Stimulated activated CD4-positive, alpha-beta T cell treated with anti-CD3 and anti-CD28 coated beads, Interleukin-12 subunit alpha, Interleukin-12 subunit beta, amount 100 ng/mL, for 48 hours (primary cell): ENCODE measurements at places on chromosomes 13 and 19.

DNA sequence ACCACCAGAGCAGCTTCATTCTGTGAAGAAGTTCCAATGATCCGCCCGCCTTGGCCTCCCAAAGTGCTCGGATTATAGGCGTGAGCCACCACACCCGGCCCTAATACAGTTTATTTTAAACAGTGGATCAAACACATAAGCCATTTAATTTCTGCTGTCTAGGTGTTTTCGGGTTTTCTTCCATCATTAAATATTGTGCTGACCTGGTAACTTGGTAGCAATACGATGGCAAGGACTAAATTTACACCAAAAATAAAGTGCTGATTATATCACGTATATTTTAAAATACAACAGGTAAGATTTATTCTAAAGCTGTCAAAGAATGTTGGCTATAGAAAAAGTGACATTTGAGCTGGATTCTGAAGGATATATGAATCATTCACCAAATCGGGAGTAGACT is 1.3 kb downstream of the MED4 start:
- no peak for DNase-seq

- no peak for DNase-seq
These were observed 40.0 kb upstream of the F7 start for GRCh38 chr13:113065406-113066141.

DNA sequence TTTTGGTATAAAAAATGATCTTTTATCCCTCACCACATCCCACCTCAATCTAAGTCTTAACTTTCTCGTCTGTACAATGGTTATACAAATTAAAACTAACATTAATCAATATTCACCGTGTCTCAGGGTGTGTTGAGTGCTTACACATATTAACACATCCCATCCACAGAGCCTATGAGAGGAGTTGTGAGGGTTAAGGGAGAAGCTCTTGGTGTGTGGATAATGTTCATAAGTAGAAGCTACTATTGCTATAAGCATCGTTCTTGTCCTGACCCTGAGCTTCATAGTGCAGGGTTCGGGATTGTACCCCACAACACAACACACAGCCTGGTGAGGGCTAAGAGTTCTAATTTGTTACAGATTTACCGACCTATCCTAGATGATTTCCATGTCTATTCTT is 2.5 kb downstream of the FPR3 start:
- DNase-seq, result no peak

GRCh38 chr13:39397226-39397895 is 205.6 kb downstream of the LHFPL6 start:
- DNase-seq, result no peak

DNA sequence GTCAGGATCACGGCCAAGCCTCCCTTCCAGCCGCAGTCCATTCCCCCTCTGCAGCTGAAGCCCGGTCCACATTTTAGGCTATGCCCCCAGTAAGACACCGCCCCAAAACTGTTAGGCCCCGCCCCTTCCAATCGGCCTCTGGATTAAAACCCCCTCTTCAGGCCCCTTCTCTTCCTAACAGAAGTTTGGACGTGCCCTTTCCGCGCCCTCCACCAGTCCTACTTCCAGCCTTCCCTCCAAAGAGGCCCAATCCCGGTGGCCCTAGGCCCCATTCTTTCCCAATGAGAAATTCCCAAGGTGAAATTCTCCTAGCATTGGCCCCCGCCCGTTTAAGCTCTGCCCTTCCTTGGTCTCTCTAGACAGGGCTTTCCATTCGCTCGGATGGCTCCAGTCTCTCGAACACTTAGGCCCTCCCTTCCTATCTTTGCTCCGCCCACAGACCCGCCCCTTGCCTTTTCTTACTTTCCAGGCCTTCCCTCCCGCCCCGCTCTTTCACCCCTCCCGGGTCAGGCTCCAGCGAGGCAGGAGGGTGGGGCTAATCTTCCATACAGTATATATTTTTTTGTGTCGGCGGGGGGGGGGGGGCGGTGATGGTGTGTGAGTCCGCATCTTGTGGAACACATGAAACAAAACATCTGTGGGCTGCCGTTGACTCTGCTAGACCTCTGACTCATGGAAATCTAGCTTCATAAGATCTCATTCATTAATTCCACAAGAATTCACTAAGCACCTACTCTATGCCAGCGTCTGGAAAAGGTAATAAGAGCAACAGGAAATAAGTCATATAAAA is 13.6 kb downstream of the LTBP4 start:
- peak; percentile 97 for DNase-seq

DNA sequence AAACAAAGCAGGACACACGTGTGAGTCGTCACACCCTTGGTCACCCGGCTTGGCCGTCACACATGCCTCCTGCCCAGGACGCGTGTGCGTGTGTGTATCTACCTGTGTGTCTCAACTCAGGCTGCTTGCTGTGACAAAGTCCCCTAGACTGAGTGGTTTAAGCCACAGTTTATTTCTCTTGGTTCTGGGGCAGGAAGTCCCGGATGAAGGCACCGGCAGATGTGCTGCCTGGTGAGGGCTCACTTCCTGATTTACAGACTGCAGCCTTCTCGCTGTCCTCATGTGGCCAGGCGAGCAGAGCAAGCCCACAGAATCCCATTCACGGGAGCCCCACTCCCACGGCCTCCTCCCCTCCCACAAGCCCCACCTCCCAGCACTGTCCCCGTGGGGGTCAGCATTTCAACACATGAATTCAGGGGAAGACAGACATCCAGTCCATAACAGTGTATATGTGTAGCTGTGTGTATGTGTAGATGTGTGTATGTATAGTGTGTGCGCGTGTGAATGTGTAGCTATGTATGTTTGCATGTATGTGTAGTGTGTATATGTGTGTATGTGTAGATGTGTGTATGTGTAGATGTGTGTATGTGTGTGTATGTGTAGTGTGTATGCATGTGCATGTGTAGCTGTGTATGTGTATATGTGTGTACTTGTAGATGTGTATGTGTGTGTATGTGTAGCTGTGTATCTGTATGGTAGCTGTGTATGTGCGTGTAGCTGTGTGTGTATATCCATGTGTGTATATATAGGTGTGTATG is 51.5 kb downstream of the MCF2L start:
- no peak for DNase-seq

- no peak for DNase-seq
These were observed 13.7 kb downstream of the AXL start for GRCh38 chr19:41232686-41233085.

GRCh38 chr13:73598020-73598712 is 536.0 kb downstream of the KLF12 start:
- no peak for DNase-seq

DNA sequence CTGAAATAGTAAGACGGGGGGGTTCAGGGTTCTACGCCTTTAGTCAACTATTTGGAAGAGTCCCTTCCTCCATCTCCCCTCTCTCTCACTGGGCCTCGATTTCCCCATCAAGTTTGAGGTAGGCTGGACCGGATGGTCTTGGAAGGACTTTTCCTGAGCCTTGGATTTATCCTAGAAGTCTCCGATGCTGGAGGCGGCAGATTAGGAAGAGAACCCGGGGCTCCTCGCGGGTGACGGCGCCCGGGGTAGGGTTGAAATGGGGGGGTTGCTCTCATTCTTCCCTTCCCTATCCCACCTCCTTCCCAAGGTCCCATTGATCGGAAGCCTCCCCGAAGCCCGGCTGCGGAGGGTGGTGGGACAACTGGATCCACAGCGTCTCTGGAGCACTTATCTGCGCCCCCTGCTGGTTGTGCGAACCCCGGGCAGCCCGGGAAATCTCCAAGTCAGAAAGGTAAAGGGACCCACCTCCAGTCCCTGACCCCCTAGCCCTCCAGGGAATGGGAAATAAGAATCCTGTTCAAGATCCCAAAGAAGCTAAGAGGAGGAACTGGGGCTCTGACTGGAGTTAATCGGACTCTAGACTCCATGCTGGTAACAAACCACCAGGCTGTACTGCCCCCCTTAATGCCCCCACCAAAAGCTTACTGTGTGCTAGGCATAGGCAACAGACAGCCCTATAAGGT is 781 bp downstream of the QPCTL start:
- DNase-seq, result peak; percentile 81

- no peak for DNase-seq
These were observed 174.0 kb downstream of the DCT start for GRCh38 chr13:94305463-94305862.

DNA sequence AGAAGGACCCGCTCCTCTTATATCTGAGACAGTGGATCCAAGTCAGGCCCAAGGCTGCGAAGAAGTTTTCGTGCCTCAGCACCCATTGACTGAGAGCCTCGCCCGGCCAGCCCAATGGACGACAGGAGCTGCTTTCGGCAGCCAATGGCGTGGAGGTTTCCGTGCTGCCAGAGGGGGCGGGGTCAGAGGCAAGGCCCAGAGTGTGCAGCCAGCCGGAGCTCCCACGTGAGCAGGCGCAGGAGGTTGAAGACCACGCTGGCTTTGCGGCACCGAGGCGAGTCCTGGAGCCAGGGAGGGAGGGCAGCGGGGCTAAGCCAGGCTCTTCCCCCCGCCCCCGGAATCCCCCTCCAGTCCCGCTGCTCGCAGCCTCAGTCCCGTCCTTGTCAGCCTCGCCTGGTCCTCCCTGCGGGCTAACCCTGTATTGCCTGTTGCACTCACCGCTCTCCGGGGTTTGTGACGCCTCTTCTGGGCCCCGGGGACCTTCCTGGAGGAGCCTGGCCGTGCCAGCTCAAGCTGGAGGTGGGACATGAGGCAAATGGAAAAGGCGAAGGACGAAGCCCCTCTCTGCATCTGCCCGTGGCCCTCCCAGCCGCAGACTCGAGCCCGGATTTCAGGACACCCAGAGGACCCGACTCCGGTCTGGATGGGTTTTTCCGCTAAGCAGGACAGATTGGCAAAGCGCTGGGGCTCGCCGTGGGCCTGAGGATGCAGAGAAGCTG is 1.5 kb downstream of the IFNL4 start:
- DNase-seq, result no peak

DNA sequence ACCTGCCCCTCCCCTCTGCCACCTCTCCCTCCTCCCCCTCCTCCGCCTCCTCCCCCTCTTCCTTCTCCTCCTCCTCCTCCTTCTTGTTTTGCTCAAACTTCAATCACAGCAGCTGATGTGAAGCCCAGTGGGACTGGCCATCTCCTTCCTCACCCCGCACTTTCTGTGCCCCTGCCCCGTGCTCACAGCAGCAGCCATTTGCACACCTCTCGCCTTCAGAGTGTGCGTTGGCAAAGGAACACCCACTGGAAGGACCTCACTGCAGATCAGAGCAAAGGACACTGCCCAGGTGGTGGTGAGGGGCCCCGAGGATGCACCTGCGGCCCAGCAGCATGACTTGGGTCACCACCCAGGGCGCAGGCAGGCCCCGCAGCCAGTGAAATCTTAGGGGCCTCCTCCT is 98.8 kb downstream of the SOX1 start:
- no peak for DNase-seq

DNA sequence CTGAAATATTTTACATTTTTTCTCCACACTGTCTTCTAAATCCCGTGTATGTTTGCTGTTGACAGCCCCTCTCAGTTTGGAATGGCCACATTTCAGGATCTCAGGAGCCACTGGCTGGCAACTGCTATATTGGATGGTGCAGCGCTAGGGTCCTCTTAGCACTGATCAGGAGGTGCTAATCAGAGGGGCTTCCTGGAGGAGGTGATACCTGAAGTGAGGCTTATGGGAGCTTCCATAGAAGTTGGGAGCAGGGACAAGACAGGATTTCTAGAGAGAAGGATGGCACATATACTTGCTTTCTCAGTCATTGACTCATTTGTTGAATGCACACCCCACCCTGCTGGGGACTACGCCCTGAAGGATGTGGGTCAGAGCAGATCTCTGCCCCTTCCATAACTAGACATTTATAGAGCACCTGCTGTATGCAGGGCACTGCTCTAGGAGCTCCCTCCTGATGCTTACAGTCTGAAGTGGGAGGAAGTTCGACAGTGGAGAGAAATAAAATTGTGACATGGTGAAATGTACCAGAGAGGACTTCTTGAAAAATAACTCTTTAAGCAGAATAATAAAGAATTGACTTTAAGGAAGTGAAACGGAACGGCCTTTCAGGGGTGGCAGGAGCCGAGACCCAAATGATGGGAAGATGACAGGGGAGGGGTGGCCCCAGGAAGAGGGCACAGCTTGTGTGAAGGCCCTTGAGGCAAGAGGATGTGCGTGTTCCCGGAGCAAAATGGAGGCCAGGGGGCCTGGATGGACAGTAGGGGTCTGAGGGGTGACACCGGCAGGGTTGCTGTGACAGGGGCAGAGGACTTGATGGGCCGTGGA is 13.1 kb downstream of the AP2A1 start:
- DNase-seq, result no peak

DNA sequence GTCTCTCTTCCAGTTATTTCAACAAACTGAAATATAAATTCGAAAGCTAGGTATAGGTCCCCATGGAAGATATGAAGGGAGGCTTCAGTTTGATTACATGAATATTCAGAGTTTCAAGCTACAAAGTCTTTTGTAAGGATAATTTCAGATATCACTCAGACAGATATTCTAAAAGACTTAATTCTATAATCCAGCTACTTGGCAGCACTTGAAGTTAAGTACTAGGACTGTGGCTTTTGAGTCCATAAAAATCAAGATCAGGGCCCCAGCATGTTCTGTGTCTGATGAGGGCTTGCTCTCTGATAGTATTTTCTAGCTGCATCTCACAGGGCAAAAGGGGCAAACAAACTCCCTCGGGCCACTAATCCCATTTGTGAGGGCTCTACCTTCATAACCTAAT is 160.6 kb upstream of the IRS2 start:
- DNase-seq, result no peak

GRCh38 chr13:113562844-113563243 is 21.7 kb upstream of the TFDP1 start:
- DNase-seq, result no peak

DNA sequence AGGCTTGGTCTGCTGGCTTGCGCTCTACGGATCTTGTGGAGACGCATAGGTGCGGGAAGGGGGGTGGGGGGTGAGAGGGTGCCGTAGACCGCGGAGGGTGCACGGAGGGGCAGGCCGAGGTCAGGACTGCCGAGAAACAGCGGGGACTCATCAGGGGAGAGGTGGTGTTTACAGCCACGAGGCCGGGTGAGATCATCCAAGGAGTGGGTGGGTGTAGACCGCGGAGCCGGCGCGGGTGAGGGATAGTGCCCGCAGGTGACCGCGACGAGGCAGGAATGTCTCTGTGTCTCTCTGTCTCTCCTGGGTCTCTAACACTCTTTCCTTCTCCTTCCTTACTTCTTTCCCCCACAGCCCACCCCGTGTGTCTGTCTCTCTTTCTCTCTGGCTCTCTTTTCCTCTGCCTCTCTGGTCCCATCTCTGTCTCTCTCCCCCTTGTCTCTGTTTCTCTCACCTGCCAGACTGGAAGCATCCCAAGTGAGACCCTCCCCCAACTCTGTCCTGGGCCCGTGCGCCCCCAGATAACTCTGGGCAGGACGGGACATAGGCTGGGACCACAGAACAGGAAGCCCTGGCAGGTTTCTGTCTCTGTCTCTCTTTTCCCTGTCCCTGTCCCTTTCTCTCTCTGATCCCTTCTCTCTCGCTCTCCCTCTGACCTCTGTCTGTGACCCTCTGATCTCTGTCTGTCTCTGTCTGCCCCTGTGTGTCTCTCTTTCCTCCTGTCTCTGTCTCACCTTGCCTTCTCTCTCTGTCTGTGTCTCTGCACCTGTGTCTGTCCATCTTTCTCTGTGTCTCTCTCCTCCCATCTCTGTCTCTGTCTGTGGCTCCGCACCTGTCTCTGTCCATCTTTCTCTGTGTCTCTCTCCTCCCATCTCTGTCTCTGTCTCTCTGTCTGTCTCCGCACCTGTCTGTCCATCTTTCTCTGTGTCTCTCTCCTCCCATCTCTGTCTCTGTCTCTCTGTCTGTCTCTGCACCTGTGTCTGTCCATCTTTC is 1.8 kb upstream of the KLK4 start:
- no peak for DNase-seq

GRCh38 chr13:18943721-18944391 is 237.8 kb downstream of the TUBA3C start:
- DNase-seq, result no peak
